ENCODE measurements at places on chromosomes 13 and 19.

DNA sequence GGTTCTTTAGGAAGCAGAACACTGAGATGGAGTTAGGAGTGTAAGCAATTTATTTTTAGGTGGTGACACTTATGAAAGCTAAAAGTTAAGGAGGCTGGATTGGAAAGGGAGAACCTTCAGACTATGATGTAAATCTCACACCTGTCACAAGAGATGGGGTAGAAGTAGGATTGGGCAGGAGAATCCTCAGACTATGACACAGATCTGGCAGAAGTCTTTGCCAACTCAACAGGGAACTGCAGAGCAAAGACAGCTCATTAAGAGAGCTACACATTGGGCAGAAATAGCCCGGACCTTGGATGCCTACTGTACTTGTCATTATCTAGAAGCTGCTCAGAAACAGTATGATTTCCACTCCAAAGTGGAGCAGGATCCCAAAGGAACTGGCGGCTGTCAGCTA lies 134.4 kb downstream of the DNAJC15 start:
- DNase-seq = no peak

GRCh38 chr19:10593820-10594637 lies 6.9 kb upstream of the AP1M2 start:
- no peak for DNase-seq

DNA sequence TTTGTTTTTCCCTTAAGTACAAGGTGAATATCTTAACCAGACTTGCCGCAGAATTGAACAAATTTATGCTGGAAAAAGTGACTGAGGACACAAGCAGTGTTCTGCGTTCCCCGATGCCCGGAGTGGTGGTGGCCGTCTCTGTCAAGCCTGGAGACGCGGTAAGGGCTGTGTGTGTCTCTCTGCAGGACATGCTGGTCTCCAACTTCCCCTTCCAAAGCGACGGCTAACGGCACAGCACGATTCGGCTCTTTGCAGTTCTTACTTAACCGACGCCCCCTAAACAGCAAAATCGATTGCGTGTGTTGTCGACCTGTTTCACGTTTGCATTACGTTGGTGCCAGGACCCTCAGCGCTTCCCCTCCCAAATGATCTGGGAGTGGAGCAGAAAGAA lies 73.2 kb downstream of the GGACT start:
- no peak for DNase-seq

- no peak for DNase-seq
These were observed 837 bp downstream of the GNA15 start for GRCh38 chr19:3136684-3137055.

DNA sequence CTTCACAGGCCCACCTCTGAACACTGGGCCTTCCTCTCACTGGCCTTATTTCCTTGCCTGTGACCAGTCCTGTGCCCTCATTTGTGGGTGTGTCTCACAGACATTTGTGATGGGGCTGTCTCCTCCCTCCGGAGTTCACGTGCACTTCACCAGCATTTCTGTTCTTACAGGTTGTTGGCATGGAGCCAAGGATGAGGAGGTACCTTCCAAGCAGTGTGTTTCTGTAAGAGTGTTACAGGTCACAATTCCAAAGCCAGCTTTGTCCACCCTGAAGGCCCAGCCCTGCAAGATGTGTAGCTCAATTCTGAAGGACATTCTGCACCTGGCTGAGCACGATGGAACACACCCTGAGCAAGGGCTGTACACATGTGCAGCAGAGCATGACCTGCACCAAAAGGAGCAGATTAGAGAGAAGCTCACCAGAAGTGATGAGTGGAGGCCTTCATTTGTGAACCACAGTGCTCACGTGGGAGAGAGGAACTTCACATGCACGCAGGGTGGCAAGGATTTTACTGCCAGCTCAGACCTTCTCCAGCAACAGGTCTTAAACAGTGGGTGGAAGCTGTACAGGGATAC lies 8.1 kb downstream of the ZNF749 start:
- no peak for DNase-seq

GRCh38 chr13:81682081-81682630 lies 1341.2 kb upstream of the SPRY2 start:
- no peak for DNase-seq

GRCh38 chr13:36343766-36344165 lies 2.4 kb downstream of the SPART start:
- peak; percentile 30 for DNase-seq

DNA sequence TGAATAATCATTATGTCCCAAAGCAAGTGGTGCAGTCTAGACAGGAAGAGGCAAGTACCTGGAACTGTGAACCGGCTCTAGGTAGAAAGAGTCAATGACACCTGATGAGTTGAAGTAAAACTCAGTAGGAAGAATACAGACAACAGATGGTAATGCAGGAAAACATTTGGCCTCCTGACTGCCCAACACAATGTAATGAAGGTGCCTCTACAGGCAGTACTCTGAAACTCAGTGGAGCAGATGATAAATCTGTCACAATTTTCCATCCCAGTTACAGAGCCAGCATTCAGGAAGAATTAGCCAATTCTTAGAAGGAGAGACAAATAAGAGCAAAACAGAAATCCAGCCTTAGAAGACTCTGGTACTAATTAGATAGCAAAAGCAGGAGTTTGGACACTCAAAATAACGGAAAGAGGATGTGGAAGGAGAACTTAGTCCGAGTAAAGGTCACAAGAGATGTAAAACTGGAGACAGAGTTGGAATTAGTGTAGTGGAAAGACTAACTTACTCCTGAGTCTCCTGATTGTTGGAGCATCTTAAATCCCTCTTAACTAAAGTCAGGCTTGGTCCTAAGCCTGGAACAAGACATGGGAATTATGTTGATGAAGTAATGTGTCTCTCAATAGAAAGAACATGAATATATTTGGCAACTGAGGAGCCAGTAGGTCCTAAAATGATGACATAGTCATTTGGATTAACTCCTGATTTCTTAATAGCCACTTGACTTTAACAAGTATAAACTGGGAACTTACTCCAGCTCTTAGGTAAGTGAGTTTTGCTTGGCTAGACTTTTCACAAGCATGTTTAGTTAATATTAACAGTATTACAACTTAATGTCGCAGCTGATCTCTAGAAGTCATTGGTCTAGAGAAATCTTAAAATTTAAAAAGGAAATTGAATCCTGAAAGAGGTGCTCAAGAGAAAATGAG lies 457.3 kb upstream of the MIR17HG start:
- no peak for DNase-seq

GRCh38 chr19:50425581-50425980 lies 6.8 kb downstream of the SPIB start:
- DNase-seq = no peak

GRCh38 chr13:50794226-50794625 lies 49.3 kb downstream of the DLEU7 start:
- DNase-seq = no peak

GRCh38 chr19:48230555-48231129 lies 25.1 kb downstream of the CARD8 start:
- no peak for DNase-seq

DNA sequence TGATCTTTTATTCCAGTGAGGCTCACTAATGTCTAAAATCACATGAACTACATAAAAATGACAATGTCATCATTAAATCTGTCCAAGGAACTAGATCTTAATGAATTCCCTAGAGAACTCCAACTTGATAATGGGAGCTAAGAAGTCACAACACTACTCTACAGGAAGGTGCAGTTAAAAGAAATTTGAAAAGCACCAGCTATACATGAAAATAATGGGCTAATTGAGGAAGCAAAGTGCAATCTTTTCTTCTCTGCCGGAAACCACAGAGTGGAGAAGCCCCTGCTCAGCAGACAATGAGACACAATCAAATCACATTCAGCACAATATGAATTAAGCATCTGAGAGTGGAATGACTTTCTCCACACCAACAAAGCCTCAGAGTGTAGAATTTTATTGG lies 261.7 kb downstream of the LHFPL6 start:
- DNase-seq = no peak

- DNase-seq = no peak
These were observed 172.2 kb downstream of the OLFM4 start for GRCh38 chr13:53200498-53201453.

DNA sequence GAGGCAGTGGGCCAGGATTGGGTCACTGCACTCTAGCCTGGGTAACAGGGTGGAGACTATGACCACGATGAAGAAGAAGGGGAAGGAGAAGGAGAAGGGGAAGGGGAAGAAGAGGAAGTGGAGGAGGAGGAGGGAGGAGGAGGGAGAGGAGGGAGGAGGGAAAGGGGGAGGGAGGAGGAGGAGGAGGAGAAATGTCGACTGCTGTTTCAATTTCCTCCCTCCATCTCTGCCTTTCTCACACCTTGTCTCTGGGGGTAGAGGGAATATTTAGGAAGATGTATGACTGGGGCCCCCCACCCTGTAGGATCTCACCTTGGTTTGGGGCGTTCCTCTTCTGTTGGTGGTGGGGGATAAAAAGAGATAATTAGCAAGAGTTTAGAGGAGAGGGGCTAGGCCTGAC lies 3.8 kb downstream of the TNNT1 start:
- no peak for DNase-seq

DNA sequence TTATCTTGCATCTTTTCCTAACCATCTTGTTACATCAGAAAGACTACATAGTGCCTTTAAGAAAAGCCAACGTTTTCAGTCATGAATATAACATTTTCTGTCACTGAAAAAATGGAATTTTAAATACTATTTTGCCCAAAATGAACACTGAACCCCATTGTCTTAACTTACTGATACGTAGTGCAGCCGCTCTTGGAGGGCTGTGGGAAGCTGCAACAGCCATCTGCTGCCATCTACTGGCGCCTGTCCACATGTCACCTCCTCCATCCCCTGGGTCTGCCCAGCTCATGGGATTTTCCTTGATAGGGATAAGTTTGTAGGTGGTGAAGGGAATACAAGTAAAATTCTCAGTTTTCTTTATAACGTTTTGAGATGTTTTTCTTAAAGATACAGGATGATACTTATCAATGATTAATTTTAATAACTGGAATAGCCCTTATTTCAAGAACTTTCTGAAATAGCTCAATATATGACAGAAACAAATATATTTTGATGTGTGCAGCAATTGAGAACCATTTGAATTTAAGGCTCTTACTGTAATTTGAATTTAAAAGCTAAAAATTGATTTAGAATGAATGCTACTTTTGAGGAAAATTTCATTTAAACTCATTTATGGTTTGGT lies 73.7 kb downstream of the GGACT start:
- peak; percentile 97 for DNase-seq

- DNase-seq = no peak
These were observed 110.1 kb downstream of the SLAIN1 start for GRCh38 chr13:77807431-77808135.

- no peak for DNase-seq
These were observed 32.3 kb downstream of the COL4A1 start for GRCh38 chr13:110274687-110275086.

GRCh38 chr19:17973759-17974158 lies 6.9 kb downstream of the KCNN1 start:
- no peak for DNase-seq

GRCh38 chr13:108968566-108968965 lies 339.2 kb downstream of the MYO16 start:
- DNase-seq = no peak

DNA sequence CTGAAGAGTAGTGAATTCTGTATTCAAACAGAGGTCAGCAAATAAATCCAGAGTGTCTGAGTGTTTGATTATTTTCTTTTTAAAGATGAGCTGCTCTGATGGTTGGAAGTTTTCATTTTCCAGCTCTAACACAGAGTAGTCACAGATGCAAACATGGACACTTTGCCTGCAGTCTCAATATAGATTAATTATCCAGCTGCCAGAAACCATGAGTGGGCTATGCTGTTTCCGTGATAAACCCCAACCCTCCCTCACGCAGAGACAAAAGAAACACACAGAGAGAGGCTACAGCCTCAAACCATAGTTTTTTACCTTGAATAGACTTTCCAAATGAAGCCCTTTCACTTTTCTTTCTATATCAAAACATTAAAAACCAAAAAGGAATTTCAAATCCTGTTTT lies 884.7 kb downstream of the DIAPH3 start:
- DNase-seq = no peak

DNA sequence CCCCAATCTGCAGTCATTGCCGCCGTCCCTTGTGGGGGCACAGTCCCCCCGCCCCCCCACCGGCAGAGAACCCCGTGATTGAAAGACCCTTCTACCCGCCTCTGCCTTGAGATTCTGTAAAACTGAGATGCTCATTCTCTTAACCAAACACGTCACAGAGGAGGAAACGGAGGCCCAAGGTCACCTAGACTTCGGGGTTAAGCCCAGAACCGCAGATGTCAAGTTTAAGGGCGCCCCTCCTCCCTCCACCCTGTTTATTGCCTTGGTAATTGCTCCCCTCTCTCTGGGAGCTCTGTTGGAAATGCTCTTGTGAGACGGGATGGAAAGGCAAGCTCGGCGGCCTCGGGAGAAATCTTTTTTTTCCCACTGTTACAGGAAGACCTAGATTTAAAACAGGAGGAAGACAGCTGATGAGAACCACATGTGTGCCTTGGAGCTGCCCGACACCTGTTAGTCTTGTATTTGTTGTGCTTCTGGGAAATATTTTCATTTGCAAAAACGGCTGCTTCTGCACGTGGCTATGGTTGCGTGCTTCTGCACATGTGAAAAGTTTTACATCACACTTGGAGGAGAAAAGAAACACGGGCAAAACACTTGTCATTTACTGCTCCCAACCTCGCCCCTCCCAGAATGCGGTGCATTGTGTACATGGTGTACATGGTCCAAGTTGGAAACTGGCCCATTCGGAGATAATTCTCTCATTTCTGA lies 1.1 kb upstream of the MED26 start:
- no peak for DNase-seq

- DNase-seq = no peak
These were observed 118.9 kb upstream of the KL start for GRCh38 chr13:32897296-32897695.

DNA sequence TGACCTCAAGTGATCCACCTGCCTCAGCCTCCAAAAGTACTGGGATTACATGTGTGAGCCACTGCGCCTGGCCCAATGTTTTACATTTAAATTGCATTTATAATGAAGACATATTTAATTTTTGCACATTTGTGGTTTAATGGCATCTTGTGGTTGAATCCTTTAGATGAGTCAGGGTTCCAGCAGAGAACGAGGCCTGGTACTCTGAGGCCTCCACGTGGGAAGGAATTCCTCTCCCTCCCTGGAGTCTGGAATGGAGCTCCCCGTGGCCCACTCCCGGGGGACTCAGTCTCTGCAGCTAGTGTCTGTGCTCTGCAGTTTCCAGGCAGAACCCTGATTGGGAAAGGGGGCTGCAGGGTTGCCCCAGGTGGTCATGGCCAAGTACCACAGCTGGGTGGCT lies 24.2 kb downstream of the ZFR2 start:
- DNase-seq = no peak

DNA sequence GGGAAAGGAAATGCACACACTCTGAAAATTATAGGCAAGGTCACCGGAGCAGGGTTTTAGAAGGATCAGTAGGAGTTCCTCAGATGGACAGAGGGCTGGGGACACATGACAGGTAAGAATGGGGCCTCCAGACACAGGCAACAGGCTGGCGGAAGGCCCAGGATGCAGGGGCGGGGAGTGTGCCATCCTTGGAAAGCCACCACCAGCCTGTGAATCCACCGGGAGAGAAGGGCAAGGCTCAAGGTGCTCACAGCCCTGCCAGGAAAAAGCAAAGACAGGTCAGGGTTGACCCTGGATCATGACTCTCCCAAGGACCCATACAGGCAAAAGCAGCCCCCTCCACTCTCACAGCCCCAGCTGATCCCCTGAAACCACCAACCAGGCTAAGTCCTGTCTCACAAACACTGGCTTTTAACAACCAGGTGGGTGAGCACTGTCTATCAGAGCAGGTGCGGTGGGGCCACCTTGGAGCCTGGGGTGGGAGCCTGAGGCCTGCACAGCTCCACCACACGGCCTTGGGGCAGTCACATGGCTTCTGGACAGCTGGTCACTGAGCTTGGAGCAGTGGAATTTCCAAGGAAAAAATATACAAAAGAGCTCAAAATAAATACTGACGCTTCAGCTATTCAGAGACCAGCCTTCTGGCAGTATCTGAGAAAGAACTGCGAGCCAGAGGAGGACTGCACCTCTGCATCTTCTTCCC lies 35.2 kb upstream of the ISYNA1 start:
- no peak for DNase-seq

All from DMS79 treated with DMSO at 0.1 percent for 48 hours (cell line).